ENCODE measurements at places on chromosomes 7 and 10.

GRCh38 chr10:53952698-53953630, 848.1 kb downstream of the PCDH15 start:
- DNase-seq, result no peak

GRCh38 chr7:55099066-55099820, 80.4 kb downstream of the EGFR start:
- DNase-seq, result no peak

DNA sequence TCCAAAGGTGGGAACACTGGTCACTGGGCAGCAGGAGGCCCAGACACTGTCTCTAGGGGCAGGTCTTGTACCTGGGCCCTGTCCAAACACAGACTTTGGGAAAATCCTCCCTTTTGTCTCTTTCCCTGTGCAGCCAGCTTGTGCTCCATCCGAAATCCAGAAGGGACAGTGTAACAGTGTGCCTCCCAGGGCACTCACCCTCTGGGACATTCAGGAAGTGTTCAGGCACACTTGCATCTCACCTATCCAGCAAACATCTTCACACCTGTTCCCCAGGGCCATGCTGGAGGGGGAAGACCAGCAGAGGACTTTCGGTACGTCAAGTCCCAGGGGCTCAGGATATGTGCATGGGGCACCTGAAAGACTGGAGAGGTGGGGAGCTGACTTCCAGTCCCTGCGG, 38.9 kb downstream of the TNS3 start:
- no peak for DNase-seq

GRCh38 chr10:127992376-127992775, 85.5 kb downstream of the PTPRE start:
- DNase-seq, result no peak

GRCh38 chr7:151339651-151340382, 1.8 kb upstream of the NUB1 start:
- DNase-seq, result peak; percentile 41

- no peak for DNase-seq
These were observed 1.0 kb upstream of the PLAC9 start for GRCh38 chr10:80131499-80131901.

GRCh38 chr10:6600224-6600987, 20.3 kb upstream of the PRKCQ start:
- DNase-seq, result peak; percentile 78
